Esophagus squamous epithelium (tissue), 5 donors: ENCODE measurements at places on chromosomes 12 and 14.

GRCh38 chr12:32533971-32534590, 134.7 kb downstream of the FGD4 start:
- peak; percentile 5 for DNase-seq

DNA sequence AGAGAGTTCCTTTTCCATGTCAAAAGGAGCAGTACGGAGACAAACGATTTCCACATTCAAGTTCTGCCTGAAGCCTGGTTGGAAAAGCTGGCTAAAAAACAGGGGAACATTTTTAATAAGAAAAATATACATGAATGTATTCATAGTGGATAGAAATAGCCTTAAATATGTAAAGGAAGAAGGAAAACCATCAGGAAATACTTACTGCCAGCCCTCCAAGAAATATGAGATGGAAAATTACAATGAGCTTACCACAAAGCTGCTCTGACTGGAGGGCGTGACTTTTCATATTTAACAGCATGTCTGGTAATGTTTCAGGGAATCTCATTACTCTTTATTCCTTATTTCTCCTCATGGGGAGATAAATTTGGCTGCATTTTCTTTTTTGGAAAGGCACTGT, 75.9 kb upstream of the ZDHHC17 start:
- DNase-seq: no peak

DNA sequence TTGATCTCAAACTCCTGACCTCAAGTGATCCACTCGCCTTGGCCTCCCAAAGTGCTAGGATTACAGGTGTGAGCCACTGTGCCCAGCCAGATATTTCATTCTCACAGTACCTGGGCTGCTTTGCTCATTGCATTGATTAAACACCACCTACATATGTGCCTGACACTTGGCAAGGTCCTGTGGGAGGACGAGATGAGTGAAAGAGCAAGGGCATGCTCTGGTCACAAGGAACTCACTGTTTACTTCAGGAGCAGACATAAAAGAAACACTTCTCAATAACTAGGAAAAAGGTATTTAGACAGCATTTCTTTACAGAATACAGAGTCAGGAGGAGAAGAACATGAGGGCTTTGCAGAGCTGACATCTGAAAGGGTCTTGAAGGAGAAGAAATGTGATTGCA, 91.7 kb downstream of the TMCC3 start:
- no peak for DNase-seq

- no peak for DNase-seq
These were observed 392.3 kb downstream of the MED13L start for GRCh38 chr12:115885040-115885690.

- no peak for DNase-seq
These were observed 241.9 kb upstream of the SYT1 start for GRCh38 chr12:78622529-78623195.

DNA sequence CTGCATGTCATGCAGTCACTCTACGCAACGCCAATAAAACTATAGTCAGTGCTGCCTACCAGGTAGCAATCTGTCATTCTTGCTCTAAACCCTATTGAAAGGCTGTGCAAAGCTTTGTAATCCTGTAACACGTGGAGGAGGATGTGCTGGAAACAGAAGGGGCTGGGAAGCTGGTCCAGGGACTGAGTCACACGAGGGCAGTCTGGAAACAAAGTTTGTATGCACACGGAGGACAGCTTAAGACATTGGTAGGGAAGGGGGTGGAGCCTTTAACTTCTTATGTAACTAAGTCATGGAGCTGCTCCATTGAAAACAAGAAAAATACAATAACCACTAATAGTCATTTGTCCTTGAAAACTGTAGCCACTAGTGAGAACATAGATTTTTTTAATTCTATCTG, 128.0 kb downstream of the BCAT1 start:
- DNase-seq: no peak

DNA sequence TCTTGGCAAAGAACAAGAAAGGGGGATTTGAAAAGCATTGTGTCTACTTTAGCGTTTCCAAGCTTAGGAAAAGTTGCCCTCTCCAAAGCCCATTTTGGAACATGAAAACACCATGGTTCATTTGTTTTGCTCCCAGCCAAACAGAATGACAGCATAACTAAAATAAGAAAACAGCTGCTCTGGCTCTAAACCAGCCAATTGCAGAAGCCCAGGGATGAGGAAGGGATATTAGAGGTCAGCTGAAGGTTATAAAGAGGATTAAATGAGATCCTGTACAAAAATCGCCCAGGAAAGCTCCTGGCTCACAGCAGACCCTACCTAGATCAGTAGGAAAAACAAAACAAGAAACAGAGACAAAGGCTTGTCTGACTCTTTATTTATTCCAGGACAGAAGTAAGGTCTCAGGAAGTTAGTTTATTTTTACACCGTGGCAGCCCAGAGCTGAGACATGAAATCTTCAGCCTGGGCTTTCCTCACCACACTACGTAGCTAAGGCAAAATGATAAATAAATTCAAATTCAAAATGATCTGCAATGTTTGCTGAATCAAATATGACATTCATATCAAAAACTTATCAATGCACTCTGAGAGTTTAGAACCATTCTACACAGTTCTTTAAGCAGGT, 25.9 kb downstream of the SPX start:
- DNase-seq: no peak

DNA sequence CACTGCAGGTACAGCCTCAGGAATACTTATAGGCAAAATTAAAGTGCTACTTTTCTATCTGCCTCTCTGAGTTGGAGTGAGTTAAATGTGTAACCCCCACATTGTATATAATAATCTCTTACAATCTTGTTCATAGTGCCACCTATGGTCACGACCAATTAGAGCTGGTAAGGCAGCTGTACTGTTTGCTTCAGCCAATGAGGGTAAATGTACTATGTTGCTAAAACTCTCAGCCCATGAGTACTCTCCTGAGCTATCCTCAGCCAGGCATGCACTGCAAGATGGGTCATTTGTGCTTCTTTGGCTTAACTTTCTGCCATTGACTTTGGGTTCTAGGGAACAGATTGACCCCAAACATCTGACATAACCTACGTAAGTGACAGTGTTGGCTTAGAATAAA, 15.0 kb upstream of the MDM2 start:
- DNase-seq: no peak

DNA sequence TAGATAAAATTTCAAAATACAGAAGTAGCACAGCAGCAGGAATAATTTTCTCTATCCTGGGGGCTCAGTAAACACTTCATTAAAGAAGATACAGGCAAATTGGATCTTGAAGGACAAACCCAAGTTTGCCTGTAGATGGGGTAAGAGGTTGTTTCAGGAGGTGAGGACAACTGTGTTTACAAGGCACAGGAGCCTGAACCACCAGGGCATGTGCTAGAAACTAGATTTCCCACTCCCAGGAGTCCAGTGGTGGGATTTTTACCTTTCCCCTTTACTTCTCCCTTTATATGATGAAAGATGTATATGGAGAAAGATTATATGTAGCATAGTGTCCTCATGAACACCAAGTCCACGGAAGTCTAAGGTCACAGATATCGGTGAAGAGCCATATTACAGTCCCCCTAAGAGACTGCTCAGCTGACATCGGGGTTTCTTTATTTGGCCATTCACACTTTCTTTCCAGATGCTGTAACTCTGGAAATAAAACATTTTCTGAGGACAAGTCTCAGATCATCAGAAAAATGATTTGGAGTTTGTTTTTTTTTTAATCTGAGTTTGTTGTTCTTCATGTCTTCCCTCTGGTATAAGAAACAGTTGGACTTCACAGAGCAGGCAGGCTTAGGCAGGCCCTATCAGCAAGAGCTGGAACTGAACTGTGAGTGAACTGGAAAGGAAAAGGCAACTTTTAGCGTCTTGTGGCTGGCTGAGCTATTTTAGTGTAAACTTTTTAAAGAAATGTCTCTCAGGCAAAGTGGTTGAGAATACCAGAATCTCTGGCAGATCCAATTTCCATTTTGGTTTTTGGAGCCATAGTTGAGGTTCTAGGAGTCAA, 8.0 kb upstream of the EVL start:
- DNase-seq: no peak

DNA sequence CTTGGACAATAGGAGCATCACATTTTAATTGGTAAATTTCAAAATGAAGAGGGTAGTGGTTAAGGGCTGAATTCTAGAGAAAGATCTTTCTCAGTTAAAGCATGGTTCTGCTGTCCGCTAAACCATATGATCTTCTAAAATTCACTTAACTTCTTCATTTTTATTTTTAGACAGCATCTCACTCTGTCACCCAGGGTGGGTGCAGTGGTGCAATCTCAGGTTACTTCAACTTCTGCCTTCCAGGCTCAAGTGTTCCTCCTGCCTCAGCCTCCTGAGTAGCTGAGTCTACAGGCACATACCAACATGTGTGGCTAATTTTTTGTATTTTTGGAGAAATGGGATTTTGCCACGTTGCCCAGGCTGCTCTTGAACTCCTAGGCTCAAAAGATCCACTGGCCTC, 226.7 kb upstream of the ABCD2 start:
- DNase-seq: no peak

DNA sequence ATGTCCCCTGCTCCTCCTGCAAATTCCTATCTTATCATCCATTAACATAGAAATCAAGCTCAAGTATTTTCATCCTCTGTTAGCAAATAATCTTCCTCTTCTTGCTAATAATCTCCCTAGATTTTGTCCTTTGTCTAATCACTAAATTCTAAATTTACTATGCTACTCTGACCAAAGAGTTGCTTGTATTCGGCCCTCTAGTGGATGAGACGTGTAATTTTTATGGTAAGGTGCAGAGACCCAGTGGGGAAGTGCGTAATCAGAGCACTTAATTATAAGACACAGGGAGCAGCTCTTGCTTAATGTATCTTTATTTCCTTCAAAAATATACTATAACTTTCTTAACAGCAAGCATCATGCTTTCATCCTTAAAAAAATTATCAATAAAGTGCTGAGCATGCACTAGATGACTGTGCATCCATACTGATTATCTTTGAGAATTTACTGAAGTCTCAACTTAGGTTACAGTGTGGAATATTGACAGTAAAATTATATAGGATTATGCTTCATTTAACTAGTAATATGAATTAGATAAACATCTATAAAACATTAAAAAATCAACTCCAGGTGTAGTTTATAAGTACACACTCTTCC, 212.6 kb downstream of the SLC16A7 start:
- DNase-seq: no peak

DNA sequence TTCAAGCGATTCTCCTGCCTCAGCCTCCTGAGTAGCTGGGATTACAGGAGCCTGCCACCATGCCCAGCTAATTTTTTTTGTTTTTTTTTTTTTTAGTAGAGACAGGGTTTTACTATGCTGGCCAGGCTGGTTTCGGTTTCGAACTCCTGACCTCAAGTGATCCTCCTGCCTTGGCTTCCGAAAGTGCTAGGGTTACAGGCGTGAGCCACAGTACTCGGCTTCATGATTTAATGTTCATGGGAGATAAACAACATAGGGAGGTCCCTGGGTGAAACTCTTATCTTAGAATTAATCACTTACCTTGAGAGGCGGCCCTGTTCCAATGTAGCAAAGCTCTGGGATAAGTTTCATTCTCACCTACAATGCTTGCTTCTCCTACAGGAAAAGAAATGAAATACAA, 48.3 kb downstream of the SEL1L start:
- DNase-seq: no peak

GRCh38 chr12:6834873-6835272, 5.9 kb upstream of the GNB3 start:
- no peak for DNase-seq

- no peak for DNase-seq
These were observed 280.0 kb downstream of the SLC6A15 start for GRCh38 chr12:84632556-84632955.

GRCh38 chr12:105920161-105920684, 218.5 kb downstream of the NUAK1 start:
- DNase-seq: no peak

DNA sequence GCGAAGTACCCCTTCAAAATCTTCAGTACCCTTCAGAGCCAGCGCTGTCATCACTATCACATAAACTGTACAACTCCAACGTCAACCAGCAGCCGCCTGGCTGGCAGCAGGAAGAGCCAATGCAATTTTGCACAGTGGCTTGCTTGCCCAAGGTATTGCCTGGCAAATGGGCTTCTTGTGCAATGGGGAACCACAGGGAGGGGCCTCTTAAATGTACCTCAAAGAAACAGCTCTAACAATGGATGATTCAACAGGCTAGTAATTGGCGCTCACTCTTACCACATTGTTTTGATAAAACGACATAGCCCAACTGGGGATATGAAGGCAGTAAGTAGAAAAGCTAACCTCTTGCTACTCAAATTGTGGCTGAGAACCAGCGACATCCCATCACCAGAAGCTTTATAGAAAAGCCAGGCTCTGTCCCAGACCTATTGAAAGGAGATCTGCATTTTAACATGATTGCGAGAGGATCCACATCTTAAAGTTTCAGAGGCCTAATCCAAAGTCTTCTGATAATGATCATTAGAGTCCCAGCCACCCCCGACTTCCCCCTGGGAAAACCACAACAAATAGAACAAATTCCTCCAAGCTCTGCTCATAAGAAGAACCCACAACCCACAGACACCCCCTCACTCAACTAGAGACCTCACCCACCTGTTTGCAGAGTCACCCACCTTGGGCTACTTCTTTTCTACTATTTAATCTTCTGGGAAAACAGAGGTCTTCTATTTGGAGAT, 125.3 kb upstream of the HIF1A start:
- no peak for DNase-seq

DNA sequence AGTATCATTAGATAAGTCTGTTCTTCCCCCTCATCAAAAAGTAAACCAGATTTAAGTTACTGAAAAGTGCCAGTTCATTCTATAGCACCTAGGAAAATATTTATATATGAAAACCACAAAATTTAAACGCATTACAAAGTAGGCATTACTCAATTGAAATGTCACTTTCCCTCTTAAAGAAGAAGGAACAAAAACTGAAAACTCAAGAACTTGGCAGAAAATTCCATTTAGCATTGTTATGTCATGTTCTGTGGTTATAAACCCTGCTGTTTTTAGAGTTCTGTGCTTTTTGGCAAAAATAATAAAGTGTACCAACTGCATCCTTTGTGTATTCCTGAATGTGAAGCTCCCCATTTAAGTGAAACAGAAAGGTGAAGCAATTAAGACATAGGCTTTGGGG, 3.6 kb downstream of the FGD4 start:
- DNase-seq: no peak

- no peak for DNase-seq
These were observed 148.3 kb downstream of the PTCSC3 start for GRCh38 chr14:36028218-36028617.

DNA sequence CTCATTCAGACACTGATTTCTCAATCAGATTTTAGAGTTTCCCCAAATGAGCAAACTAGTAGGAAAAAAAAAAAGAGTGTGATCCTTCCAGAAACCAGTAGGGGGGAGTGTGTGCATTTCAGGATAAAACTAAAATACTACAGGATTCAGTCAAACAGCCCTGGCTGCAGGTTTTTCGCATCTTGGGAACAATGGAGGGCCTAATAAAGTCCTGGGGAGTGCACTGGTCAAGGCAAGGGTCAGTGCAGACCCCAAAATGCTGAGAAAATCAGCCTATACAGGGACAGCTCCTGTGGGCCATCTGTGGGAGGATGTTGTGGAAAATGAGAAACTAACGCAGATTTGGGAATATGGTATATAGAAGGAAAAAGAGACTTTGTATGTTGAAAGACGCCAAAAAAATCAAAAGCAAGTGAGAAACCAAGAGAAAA, 22.2 kb upstream of the ABCD4 start:
- no peak for DNase-seq
